ENCODE measurements at places on chromosomes 3 and 15.

GRCh38 chr3:184506561-184506991, 55.0 kb upstream of the EPHB3 start:
- no peak for DNase-seq

DNA sequence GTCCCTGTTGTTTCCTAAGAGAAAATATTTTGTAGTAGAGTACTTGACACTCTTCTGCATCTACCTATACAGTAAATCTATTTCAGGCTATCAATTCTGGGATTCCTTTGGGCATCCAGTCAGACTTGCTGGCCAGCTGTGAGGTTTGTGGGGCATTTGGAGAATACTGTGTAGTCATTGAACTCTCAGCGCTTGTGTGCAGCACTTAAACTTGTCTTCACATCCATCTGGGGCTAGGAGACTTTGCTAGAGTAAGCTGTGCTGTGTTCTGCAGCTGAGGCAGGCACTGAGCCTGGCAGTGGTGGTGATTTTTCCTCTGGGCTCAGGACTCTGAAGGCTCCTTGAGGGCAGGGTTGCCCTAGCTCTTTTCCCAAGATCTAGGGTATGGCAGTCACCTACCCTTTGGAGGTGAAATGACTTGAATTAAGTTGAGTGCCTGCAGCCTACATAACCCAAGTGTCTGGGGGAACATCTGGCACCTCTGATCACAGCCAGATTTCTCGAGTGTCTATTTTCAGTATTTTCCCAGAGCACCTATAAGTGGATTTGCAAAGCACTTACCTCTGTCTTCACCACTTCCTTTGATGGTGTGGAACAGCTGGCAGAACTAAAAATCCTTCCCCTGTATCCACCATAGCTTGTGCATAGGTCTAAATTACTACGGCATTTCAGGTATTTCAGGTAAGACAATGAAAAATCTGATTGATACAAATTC, 19.3 kb downstream of the CLSTN2 start:
- no peak for DNase-seq

DNA sequence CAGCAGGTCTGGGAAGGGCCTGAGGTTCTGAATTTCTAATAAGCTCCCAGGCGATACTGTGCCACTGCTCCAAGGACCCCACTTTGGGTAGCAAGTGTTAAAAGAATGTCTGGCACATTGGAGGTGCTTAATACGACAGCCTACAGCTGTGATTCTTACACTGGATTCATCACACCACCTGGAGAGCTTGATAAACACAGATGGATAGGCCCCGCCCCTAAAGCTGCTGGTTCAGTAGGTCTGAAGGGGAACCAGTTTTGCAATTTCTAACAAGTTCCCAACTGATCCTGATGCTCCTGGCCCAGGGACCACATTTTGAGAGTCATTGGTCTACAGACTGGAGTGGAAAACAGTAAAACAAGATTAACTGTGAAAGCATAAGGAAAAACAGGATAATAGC, 124.8 kb upstream of the ST8SIA2 start:
- no peak for DNase-seq

GRCh38 chr3:142691527-142691926, 32.3 kb upstream of the TRPC1 start:
- no peak for DNase-seq

- DNase-seq, result no peak
Measured at GRCh38 chr3:128808672-128809071, 70.7 kb upstream of the ACAD9 start.

DNA sequence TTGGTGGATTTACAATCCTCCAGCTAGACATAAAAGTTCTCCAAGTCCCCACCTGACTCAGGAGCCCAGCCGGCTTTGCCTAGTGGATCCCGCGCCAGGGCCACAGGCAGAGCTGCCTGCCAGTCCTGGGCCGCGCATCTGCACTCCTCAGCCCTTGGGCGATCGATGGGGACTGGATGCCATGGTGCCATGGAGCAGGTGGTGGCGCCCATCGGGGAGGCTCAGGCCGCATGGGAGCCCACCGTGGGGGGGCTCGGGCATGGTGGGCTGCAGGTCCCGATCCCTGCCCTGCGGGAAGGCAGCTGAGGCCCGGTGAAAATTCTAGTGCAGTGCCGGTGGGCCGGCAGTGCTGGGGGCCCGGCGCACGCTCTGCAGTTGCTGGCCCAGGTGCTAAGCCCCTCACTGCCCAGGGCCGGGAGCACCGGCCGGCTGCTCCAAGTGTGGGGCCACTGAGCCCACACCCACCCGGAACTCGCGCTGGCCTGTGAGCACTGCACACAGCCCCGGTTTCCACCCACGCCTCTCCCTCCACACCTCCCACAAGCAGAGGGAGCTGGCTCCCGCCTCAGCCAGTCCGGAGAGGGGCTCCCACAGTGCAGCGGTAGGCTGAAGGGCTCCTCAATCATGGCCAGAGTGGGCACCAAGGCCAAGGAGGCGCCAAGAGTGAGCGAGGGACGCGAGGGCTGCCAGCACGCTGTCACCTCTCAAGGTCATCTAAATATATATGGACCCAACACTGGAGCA, 38.8 kb upstream of the IGSF11 start:
- DNase-seq, result no peak

DNA sequence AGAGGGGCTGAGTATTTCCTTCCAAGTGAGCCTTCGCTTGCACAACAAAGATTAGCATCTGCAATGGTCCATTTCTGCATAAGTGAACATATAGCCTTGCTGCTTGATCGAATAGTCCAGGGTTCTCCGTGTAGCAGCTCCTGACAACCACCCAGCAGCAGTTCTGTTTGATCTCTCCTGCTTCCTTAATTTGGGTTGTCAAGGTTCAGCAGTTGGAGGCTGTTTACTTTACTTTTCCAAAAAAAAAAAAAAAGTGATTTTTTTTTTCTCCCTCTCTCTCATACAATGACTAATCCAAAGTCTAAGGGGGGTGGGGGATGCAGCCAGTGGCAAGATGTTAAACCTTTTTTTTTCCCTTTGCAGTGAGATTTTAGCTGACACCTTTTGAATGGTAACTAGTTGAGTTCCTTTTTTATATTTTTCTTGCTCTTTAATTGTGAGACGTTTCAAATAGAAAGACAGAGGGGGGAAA, 3.6 kb downstream of the FOXP1 start:
- peak; percentile 13 for DNase-seq

DNA sequence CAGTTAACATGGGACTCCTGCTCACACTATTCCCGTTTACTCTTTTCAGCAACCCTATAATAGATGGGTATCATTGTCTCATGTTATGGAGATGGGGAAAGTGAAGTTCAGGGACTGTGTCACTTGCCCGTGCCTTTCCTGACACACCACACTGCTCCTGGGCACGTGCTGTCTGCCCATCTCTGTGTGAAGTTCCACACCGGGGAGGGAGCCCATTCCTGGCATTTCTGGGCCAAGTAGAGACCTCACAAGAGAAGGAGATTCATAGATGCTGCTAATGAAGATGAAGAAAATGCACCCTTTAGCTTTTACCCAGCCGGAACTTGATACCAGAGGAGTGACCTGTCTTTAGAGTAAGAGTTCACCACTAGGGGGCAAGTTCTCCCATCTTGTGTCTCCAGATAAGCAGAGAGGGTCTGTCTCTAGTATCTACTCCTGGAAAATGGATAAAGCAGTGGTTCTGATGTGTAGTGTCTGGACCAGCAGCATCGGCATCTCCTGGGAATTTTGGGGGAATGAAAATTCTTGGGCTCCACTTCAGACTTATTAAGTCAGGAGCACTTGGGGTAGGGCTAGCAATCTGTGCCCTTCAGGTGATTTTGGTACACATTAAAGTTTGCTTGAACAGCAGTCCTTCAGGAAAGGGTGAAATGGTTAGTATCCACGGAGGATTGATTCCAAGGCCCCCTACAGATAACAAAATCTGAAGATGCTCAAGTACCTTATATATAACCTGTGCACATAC, 2.0 kb upstream of the TOPBP1 start:
- DNase-seq, result peak; percentile 36

GRCh38 chr3:139122221-139122581, 77.5 kb upstream of the PRR23C start:
- no peak for DNase-seq

- DNase-seq, result no peak
Measured at GRCh38 chr3:126450744-126451143, 24.9 kb downstream of the ZXDC start.

GRCh38 chr3:45506084-45506483, 88.5 kb upstream of the LIMD1 start:
- DNase-seq, result peak; percentile 26
